ENCODE measurements at places on chromosomes 7 and 10.
A peak's percentile ranks its signal among the peaks of the same experiment; 100 is the strongest.

DNA sequence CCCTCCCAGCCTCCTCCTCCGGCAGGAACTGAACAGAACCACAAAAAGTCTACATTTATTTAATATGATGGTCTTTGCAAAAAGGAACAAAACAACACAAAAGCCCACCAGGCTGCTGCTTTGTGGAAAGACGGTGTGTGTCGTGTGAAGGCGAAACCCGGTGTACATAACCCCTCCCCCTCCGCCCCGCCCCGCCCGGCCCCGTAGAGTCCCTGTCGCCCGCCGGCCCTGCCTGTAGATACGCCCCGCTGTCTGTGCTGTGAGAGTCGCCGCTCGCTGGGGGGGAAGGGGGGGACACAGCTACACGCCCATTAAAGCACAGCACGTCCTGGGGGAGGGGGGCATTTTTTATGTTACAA lies 83.3 kb downstream of the PAX2 start:
- peak; percentile 21 for DNase-seq

- no peak for DNase-seq
Measured at GRCh38 chr7:138089080-138089901, 13.0 kb downstream of the AKR1D1 start.

DNA sequence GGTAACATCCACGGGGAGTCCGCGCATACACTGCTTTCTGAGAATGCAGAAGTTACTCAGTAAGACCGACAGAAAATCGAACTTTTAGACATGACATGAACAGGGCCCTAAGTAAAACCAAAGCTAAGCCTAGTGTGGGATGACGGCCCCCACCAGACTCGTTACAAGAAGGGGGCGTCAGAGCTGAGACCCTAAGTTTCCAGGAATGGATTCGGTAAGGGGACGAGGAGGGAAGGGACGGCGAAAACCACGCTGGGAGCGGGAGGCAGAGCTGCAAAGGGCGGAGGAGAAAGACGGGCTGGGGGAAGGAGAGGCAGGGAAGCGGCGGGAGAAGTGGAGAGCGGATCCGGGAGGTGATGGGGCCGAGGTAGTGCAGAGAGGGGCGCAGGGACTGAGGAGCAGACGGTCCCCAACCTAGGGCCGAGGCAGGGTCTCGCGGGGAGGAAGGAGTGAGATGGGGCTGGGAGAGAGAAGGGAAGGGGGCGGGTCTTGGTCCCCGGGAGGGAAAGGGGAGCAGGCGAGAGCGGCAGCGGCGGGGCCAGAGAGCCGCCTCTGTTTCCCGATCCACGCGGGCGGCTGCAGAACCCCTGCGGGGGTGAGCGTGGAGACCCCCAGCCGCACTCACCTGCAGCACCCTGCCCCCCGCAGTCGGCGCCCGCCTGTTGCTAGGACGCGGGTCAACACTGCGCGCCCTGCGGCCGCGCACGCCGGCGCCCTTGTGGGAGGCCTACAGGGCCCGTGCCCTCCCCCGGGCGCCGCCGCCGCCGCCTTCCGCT lies 513 bp downstream of the ODAD2 start:
- no peak for DNase-seq

DNA sequence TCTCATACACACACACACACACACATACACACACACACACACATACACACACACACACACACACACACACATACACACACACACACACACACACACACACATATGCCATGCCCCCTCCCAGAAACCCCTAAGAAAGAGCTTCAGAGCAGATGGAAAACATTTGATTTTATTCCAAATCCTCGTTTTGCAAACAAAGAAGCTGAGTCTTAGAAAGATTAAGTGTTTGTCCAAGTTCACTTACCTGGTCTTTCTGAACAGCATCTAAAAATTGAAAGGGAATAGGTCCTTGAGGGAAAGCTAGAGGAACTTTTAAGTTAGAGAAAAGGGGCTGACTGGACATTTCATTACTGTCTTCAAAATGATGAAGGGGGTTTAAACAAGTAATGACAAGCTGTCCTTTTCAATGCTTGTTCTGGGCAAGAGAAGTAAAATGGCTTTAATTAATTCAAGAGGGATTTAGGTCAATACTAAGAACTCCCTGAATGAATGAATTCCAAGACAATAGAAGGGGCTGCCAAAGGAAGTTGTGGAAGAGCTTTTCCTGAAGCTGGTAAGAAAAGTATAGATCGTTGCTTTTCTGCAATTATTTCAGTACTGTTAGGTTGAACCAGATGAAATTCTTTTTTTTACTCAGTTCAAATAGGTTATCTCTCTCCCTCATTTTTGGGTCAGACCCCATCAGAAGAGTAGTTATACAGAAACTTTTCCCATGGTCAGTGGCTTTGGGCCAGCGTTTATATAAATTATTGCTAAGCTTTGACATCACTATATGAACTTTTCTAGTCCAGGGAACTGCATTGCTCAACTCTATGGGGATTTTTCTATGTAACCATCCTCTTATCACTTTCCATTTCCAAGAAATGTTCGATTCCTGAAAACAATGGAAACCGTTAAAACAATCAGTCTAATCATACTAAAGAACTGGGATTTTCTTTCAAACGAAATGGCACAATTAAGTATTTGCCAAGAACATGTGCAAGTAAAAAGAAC lies 261.4 kb downstream of the MTERF1 start:
- DNase-seq, result no peak

GRCh38 chr10:50636618-50637579 lies 13.1 kb upstream of the SGMS1 start:
- DNase-seq, result no peak

GRCh38 chr10:30868611-30869010 lies 163.1 kb downstream of the ZNF438 start:
- no peak for DNase-seq

GRCh38 chr10:124153023-124153826 lies 59.8 kb upstream of the CHST15 start:
- DNase-seq, result peak; percentile 30

GRCh38 chr7:1323178-1324027 lies 90.7 kb downstream of the UNCX start:
- DNase-seq, result no peak

GRCh38 chr7:50762337-50762736 lies 20.4 kb downstream of the GRB10 start:
- no peak for DNase-seq

DNA sequence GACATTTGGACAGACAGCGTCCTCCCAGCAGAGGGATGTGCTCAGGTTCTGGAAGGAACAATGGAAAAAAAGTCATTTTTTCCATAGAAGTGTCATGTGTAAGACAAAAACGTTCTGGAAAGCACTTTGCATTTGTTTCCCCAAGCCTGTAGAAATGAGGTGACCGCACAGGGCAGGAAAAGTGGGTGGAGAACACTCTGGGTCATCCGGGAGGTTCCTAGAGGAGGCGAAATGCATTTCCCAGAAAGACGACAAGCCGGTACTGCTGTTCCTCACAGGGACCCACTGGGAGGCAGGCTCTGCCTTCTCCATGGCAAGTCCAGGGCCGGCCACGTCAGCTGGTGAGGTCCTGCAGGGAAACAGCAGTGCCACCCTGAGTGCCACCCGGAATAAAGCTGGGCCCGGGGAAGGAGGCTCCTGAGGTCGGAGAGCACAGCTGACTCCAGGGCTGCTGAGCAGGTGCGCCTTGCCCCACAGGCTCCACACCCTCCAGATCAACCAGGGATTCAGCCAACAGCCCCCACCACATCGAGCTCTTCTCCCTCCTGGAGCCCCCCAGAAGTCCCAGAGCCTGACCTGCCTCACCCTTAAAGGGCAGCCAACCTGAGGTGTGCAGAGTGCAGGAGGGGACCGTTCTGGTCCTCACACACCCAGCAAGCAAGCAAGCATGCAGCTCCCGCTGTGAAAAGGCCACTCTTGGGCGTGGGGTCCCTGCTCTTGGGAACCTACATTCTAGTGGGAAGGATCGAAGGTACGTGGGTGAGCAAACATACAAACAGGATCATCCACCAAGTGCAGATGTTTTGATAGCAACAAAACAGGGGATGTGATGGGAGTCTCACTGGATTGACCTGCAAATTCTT lies 28.8 kb upstream of the INPP5A start:
- DNase-seq, result no peak

DNA sequence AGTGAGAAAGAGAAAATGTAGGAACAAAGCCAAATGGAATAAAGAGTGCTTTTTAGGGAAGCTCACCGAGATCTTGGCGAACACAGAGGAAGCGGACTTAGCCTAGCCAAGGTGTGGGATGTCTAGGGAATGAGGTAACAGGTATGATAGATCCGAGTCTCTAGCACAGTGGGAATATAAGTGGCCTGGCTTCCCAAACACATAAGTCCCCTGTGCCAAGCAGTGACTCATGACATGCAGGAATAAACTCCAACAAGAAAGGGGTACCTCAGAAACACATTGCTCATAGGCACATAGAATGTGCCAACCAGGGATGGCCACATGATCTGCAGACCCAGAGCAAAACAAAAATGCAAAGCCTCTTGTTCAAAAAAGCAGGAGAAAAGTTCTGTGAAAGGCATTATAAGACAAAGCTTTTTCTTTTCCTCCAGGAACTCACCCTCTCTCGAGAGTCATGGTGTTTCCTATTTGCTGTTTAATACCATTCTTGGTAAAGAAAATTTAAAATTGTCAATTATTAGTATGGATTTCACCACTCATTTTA lies 542.5 kb downstream of the GATA3 start:
- DNase-seq, result no peak
